ENCODE measurements at places on chromosomes 6 and 20.

- DNase-seq, result peak; percentile 20
Observed at GRCh38 chr6:45590226-45590625, 212.5 kb upstream of the SUPT3H start.

GRCh38 chr6:30688569-30688968, 2.1 kb upstream of the PPP1R18 start:
- no peak for DNase-seq

GRCh38 chr6:15491255-15491985, 171.4 kb downstream of the DTNBP1 start:
- DNase-seq, result peak; percentile 60

GRCh38 chr6:1327630-1328029, 15.7 kb downstream of the FOXQ1 start:
- DNase-seq, result no peak

GRCh38 chr20:50004229-50004628, 21.4 kb downstream of the SNAI1 start:
- DNase-seq, result no peak

GRCh38 chr6:25342802-25343201, 63.6 kb downstream of the CARMIL1 start:
- DNase-seq, result peak; percentile 9

- DNase-seq, result no peak
Observed at GRCh38 chr6:129662980-129663431, 47.0 kb downstream of the ARHGAP18 start.

DNA sequence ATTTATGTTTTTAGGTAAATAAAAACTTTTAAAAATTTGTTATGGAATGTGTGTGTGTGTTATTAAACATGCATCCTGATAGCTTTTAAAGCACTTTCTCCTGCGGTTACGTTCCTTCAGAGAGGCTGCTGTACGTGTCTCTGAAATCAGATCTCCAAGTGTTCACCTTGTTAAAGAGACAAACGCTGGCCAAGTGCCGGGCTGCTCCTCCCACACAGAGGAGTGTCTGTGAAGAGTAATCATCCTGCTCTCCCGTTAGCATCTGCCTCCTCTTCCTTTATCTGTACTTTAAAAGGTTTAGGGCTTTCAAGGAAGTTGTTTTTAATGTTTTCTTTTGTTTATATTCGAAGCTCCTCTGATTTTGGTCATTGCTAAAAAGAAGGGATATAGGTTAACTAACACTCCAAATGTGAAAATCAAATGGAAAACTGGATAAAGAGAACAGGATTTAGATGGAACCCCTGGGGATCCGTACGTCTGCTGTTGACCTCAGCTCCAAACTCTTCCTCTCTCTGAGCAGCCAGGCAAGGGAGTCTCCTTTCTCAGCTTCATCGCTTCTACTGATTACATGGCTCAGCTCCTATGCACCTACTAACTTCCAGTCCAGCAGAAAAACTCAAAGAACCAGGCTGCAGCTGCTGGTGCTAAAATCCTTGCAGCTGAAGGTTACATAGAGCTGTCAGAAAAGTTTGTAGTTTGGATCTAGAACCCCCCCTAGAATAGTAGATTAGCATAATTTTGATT, 20.0 kb downstream of the IRF4 start:
- no peak for DNase-seq

- DNase-seq, result no peak
Observed at GRCh38 chr6:829656-830055, 136.7 kb upstream of the EXOC2 start.

DNA sequence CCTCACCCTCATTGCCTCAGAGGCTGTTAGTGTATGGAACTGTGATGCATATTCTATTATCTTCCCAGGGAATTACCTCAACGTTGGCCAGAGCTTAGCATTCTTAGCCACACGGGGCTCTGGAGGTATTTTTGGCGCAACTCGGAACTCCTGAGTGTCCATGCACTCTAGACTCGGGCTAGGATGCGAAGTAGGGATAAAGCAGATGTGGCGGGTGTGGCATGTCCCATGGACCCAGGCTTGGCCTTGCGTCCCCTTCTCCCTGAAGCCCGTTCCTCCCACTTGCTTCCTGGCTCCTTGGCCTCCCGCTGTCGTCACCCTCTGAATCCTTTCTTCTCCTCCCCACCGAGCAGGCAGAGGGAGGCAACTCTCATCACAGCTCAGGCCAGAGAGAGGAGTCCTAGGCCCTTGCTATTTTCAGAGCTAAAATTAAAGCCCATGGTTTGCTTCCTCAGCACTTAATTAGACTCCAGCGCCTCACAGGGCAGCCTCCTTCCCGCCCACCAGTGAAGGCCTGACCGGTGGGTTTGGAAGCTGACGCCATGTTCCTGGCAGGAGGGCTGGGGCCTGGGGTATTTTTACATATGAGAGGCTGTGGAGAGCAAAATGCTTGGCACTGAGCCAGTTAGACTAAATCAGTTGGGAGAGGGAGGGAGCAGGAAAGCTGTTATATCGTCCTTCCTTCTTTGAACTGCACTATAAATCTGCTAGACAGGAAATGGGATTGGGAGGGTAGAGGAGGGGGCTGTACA, 138.7 kb downstream of the FOXO3 start:
- DNase-seq, result no peak

GRCh38 chr6:157552081-157552747, 171.2 kb downstream of the ZDHHC14 start:
- DNase-seq, result no peak

GRCh38 chr6:137722749-137723272, 144.2 kb upstream of the TNFAIP3 start:
- DNase-seq, result no peak

DNA sequence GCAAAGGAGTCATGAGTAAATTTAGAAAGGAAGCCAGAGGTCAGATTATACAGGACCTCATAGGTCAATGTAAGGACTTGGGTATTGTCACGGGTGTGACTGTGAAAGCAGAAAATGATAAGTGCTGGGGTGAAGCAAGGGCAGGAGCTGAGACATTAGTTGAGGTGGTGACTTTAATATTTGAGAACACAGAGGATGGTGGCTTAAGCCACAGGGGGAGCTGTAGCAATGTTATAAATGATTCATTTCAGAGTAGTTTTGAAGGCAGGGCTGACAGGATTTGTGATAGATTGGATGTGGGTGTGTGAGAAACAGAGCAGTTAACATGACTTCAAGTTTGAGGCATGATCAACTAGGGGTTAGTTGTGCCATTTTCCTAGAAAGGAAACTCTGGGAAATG, 659.9 kb downstream of the EPM2A start:
- no peak for DNase-seq

- DNase-seq, result no peak
Observed at GRCh38 chr6:55958790-55959189, 83.4 kb upstream of the BMP5 start.

DNA sequence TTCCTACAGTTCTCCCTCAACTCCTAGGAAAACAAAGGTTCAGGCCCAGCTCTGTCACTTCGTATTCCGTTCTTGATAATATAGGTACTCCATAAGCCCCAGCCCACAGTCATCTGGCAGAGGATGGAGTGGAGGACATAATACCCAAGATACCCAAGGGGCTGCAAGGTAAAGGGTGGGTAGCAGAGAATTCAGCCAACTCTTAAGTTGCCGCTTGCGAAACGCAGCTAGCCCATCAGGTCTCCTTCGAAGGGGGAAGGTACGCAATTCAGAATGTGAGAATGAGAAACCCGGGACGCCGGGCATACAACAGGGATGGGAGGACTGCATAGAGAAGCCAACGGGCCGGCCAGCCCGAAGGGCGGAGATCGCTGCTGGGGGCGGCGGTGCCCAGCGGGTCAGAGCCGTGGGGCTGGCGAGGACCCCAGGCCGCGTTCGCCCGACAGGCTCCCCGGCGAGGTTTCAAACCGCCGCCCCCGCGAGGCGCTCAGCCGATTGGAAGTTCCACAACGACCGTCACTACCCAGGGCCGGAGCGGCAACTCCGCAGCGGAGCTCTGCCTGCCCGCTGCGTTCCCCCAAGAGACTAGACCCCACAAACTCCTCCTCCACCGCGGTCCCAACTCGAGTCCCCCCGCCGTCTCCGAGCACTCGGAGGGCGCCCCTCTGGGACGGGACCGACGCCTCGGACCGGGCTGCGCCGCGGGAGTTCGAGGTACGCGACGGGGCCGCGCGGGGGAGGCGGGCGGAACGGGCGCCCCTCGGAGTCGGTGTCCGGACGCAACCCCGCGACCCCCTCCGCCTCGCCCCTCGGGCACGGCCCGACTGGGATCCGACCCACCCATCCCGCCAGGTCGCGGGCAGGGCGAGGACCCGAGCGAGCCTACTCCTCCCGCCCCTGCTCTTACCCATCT, 911 bp downstream of the CDK19 start:
- DNase-seq, result peak; percentile 49

- DNase-seq, result no peak
Observed at GRCh38 chr20:57612436-57612835, 7.8 kb downstream of the ZBP1 start.

- DNase-seq, result no peak
Observed at GRCh38 chr20:10670501-10671220, 3.1 kb downstream of the JAG1 start.

DNA sequence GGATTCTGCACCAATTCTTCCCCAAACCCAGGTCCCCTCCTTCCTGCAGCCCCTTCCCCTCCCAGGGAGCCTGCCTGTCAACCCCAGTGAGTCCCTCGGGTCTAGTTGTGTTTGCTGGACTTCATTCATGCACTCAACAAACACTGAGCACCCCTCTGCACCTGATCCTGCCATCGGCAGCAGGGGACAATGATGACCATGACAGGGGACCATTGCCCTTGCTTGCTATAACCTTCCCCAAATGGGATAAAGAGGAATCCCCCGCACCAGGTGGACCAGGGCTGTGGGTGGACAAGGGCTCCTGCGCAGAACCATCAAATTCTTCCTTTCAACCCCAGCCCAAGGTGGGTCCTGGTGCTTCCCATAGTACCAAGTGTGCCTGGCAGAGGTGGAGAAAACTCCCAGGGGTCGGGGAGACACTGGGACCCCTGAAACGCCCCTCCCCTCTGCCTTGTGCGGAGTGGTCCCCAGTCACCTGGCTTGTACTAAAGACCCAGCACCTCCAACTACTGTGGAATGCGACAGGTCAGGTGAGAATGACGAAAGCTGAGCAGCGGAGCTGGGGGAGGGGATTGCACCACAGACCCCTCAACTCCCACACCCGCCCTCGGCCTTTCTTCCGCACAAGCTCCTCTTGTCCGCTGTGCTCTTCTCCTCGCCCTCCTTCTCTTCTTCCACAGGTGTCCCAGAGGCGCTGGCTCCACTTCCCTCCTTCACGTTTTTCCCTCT, 119.9 kb upstream of the ZNF217 start:
- DNase-seq, result no peak

- DNase-seq, result no peak
Observed at GRCh38 chr6:89443658-89444057, 10.7 kb downstream of the ANKRD6 start.

DNA sequence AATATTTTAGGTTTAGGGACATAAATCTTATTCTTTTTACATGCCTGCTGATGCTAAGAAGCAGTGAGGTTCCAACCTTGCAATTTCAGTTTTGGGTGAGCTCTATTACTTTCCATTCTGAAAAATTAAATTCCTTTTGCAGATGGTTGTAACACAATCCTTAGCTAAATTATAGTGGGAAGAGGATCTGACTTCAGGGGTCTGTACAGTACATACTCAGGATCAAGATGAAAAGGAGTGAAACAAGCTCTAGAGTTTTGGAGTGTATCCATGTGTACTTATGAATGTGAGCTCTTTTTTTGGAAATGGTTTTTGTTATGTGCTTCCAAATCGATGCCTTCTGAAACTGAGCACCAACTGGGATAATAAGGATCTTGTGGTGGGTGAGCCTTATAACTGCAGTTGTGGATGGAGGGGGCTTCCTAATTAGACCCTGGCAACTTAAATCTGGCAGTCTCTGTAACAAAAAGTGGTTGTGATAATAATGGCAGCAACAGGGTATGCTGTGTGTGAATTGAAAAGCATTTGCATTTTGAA, 218.8 kb upstream of the MAP3K7 start:
- no peak for DNase-seq

DNA sequence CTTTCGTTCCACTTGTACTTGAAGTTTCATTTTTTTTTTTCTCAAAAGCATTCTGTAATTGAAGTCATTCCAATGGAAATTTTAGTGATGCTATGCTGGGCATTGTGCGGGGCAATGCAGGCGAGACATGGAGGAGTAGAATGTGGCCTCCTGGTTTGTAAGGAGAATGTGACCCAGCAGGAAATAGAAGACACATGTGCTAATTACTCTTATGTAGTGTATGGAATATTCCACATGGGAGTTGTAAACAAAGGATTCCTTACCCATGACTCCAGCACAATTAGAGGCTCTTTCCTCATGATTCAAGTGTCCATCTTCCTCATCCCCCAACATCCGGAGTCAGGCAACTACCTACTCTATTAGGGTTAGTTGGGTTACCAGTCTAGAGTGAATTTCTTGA, 14.9 kb upstream of the RFPL4B start:
- DNase-seq, result no peak

GRCh38 chr6:47457370-47457769, 20.2 kb upstream of the CD2AP start:
- DNase-seq, result no peak

- peak; percentile 100 for DNase-seq
Observed at GRCh38 chr6:90369024-90369519, 72.4 kb upstream of the BACH2 start.

DNA sequence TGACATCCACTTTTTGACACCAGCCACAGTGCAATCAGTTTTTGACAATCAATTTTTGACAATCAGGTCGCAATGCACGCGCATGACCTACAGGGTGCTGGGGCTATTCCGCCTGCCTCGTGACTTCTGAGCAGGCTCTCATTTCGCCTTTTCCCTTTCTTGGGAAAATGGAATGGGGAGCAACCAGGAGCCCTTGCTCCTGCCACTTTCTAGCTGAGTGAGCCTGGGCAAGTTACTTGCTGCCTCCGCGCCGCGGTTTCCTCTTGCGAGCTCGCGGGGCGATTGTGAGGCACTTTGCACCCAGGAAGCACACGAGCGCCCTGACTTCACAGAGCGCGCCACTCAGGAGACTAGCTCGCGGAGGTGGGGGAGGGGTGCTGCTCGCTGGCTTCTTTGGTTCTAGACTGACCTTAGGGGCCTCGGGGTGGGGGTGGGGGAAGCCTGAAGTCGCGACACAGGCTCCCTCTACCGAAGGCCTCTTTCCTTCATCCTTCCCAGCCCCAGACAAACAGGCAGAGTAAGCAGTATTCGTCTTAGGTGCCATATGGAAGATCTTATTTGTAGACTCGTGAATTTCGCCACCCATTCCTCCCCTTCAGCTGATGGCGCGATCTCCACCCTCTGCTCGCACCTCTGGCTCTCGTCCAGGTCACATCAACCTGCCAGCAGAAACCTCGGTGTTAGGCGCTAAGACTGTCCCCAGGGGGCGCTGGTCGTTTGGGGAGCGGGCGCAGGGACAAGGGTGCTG, 4.6 kb downstream of the TP53TG5 start:
- DNase-seq, result peak; percentile 63

GRCh38 chr20:34269996-34270627, 28.9 kb downstream of the ASIP start:
- peak; percentile 12 for DNase-seq

All from brain microvascular endothelial cell (primary cell).